ENCODE measurements at places on chromosomes 3 and 15.

DNA sequence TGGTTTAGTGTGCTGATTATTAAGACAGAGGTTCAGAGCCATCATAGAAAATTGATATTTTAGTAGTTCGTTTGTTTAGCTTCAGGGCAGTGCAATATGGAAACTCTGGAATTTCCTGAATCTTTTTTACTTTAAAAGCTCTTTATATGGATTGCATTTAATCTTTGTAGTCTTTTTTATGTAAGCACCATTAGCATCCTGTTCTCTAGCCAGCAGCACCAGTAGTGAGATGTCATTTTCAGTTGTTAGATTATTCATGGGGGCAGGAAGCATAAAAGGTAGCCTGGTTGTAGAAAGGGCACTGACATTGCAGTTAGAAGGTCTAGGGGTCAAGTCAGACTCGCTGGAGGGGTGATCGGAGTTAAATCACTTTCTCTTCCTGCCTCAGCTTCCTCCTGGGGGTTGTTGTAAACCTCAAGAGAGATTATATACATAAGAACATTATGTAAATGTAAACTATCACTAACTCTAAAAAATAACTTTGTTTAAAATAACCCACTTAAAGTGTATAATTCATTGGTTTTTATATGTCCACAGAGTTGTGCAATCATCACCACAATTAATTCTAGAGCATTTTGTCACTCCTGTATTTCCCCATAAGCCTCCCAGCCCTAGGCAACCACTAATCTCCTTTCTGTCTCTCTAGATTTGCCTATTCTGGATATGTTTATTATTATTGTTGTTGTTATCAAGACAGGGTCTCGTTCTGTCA lies 31.4 kb upstream of the ITPKA start:
- DNase-seq: no peak

GRCh38 chr3:72178463-72179106 lies 393.6 kb upstream of the PROK2 start:
- no peak for DNase-seq

- DNase-seq: no peak
Measured at GRCh38 chr3:170644711-170645110, 58.8 kb upstream of the SLC7A14 start.

DNA sequence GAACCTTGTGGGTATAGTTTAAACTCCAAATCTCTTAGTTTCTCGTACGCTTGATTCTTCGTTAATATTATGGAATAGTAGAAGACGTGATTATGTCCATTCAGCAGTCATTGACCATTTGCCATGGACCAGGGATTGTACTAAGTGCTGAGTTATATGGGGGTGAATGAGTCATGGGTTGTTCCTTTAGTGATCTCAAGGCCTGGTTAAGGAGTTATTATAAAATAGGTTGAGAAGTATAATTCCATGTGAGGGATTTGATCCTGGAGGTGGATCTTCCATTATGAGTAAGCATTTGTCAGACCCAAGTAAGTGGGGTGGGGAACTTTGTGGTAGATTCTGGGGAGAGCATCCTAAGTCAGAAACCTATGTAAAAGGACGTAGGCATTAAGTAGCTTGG lies 15.4 kb downstream of the NR2C2 start:
- peak; percentile 17 for DNase-seq

- no peak for DNase-seq
Measured at GRCh38 chr3:124834723-124835718, 52.1 kb downstream of the ITGB5 start.

- DNase-seq: no peak
Measured at GRCh38 chr3:117266806-117267205, 557.2 kb downstream of the TUSC7 start.

DNA sequence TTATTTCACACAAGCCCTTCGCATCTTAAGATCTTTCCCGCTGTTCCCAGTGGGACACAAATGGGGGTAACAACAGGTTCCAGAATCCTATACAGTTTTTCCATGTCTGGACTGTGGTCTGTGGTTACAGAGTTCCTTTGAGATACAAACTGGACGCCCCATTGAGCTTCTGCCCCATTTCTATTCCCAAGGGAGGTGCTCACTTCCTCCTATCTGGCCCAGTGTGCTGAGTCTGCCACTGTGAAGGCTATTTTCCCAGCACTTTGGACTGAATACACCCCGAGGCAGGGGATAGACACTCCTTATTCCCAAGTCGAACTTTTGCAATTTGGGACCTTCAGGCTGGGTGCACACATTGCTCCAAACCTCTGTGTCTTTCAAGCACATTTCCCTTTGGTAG lies 44.0 kb downstream of the MESD start:
- no peak for DNase-seq

GRCh38 chr3:185582871-185583270 lies 3.2 kb upstream of the SENP2 start:
- DNase-seq: no peak

GRCh38 chr3:197023241-197023997 lies 6.2 kb downstream of the MELTF start:
- no peak for DNase-seq

GRCh38 chr15:90178468-90179435 lies 22.4 kb upstream of the SEMA4B start:
- DNase-seq: no peak

DNA sequence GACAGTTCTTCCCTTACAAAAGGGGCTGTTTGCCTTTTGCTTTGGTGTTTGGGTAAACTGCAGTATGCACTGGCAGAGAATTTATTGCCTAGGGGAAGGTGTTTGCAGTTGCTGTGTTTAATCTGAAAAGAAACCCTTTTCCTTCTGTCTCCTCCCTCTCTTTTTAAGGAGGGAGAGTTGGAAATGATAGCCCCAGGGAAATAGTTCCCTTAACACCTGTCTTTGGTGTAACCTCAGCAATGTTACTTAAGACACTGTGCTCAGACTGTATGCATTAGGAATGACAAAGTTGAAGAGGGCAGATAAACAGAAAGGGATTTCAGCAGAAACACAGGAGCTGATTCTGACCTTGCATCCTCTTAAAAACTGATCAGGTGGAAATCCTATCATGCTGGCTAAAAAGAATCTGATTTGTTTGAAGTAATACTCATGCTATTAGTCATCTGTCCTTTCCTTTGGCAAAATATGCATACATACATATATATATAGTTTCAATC lies 125.4 kb downstream of the TP63 start:
- no peak for DNase-seq

DNA sequence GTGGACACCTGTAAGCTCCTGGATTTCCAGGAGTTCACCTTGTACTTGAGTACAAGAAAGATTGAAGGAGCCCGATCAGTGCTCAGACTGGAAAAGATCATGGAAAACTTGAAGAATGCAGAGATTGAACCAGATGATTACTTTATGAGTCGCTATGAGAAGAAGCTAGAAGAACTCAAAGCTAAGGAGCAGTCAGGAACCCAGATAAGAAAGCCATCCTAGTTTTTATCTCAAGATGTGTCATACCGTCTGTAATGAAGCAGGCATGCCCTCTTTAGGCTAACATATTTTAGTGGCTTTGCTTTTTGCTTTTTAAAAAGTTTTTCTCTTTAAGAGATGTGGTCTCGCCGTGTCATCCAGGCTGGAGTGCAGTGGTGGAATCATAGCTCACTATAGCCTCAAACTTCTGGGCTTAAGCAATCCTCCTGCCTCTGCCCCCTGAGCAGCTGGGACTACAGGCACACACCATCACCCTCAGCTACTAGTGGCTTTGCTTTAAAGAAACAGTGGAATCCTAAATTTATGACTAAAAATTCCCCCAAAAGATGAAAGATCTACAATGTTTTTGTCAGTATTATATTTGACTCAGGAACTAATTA lies 28.1 kb downstream of the EXOG start:
- DNase-seq: no peak

GRCh38 chr15:74243431-74243830 lies 7.3 kb downstream of the CCDC33 start:
- DNase-seq: no peak

GRCh38 chr3:58835086-58835485 lies 168.5 kb upstream of the FAM3D start:
- peak; percentile 7 for DNase-seq

DNA sequence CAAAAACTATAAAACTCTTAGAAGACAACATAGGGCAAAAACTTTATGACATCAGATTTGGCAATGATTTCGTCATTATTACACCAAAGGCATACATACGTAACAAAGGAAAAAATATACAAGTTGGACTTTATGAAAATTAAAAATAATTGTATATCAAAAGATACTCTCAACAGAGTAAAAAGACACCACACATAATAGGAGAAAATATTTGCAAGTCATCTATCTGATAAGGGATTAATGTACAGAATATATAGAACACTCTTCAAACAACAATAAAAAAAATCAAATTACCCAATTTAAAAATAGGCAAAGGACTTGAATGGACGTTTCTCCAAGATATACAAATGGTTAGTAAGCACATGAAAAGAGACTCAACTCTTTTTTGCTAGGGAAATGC lies 77.5 kb downstream of the RPL39L start:
- DNase-seq: no peak

- no peak for DNase-seq
Measured at GRCh38 chr3:13538520-13539291, 10.2 kb upstream of the FBLN2 start.

DNA sequence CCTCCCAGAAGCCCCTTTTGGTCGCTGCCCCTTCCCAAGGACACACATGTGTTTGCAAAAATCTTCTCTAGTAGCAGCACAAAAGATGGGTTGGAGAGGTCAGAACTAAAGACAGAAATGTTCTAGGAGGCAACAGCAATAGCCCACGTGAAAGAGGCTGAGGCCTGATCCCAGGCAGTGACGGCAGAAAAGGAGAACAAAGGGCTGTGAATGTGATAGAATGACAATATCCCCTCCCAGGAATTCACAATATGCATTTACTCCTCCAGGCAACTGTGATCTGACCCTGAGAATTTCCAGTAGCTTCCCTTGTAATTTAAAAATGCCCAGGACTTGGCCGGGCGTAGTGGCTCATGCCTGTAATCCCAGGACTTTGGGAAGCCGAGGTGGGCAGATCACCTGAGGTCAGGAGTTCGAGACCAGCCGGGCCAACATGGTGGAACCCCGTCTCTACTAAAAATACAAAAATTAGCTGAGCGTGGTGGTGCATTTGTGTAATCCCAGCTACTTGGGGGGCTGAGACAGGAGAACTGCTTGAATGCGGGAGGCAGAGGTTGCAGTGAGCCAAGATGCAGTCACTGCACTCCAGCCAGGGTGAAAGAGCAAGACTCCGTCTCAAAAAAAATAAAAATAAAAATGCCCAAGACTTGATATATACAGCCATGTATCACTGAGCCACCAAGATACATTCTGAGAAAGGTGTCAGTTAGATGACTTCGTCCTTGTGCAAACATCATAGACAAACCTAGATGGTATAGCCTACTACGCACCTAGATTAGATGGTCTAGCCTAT lies 43.6 kb upstream of the PIAS1 start:
- no peak for DNase-seq

- no peak for DNase-seq
Measured at GRCh38 chr3:65619451-65619881, 419.3 kb downstream of the MAGI1 start.

DNA sequence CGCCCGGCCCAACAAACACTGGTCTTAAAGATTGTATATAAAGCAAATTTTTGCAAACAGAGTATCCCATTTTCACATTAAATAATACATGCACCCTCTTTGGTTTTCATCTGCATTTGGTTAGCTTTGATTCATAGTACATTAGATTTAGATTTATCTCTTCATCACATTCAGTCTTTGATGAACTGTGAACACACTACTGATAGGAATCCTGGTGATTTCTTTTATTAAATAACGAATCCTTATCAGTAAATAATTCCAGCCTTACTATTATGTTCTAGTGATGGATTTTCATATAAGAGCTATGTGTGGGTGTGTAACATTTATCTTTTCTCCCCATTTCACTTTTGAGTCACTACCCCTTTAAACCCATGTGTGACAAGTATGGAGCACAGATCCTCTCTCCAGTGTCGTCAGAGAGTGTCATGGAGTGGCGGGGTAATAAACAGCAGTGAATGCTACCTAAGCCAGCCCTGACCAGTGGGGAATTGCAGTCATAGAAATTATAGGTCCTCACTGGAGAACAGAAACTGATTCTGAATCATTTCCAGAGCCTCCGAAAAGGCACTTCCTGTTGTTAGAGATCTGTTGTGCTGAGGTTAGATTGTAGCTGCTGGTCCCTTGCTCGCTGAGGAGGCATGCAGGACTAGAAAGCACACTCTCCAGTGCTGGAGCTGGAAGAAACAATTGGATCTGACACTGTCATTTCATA lies 22.0 kb downstream of the SLC7A14 start:
- DNase-seq: peak; percentile 16

GRCh38 chr3:127325629-127325961 lies 37.7 kb upstream of the PRR20G start:
- no peak for DNase-seq

- DNase-seq: peak; percentile 70
Measured at GRCh38 chr15:101641129-101641764, 10.9 kb downstream of the TM2D3 start.

GRCh38 chr15:36777926-36778325 lies 198.5 kb downstream of the CDIN1 start:
- DNase-seq: no peak

GRCh38 chr3:23754215-23754614 lies 51.5 kb upstream of the UBE2E1 start:
- DNase-seq: no peak

DNA sequence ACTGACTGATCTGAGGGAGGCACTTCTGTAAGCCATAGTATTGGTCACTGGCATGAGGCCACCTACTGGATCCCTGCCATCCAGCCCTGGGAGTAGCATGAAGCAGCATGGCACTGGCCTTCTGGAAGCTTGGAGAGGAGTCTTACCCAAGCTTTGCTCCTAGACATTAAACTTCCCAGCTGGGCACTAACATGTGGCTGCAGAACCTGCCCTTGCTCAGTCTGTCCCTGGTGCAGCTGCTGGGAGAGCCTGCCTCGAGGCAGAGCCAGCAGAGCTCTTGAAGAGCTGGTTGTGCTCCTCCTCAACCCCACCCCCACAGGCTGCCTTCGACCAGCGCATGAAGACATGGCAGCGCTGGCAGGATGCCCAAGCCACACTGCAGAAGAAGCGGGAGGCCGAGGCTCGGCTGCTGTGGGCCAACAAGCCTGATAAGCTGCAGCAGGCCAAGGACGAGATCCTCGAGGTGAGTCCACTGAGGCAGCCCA lies 17.1 kb upstream of the SNX22 start:
- no peak for DNase-seq

DNA sequence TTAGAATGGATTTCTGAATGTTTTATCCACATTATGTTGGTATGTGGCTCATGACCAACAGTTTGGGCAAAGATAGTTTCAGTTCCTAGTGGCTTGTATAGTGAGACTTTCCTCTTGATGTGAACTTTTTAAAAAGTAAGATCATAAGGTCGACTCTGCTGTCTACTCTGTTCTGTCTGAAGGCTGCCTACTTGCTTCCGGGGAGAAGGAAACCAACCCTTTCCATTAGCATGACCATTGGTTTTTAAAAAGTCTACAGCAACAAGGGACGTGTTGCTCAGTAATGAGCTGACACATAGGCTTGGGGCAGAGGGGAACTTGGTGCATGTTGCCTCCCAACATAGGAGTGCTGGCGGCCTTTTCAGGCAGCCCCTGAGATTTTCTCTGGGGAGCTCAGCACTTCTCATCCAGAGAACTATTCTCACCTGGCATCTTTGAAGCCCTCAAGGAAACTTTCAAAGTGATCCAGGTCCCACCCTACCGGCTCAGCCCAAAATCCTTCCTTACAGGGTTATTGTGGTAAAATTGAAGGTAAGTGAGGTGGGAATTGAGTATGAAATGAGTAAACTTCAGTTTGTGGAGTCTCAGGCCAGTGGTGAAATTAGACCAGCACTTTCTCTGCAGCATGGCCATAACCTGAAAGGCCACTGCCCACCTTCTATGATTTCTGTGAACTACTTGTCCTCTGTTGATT lies 30.6 kb downstream of the PSMD6 start:
- no peak for DNase-seq
